ENCODE measurements at places on chromosomes 4 and X. TPM values are rescaled to one million over a fixed set of nuclear protein-coding genes. Genes with fewer than 3 reads are reported as not detected.

DNA sequence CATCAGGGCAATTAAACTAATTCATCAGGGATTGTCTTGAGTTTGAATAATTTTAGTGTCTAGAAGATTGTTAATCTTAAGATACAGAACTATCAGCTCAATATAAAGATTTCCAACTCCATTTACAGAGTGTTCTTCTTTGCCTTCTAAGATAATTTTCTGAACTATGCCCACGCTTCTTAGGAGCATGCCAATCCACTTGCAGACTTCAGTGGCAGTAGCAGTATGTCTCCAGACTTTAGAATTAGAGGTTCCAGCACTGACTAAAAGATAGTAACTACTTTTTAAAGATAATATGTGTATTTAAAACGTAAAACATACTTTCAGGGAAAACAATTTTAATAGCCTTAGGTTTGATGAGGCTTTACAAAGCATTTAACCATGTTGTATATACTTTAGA, 34.2 kb upstream of the GALNT7 start:
- no peak for DNase-seq

DNA sequence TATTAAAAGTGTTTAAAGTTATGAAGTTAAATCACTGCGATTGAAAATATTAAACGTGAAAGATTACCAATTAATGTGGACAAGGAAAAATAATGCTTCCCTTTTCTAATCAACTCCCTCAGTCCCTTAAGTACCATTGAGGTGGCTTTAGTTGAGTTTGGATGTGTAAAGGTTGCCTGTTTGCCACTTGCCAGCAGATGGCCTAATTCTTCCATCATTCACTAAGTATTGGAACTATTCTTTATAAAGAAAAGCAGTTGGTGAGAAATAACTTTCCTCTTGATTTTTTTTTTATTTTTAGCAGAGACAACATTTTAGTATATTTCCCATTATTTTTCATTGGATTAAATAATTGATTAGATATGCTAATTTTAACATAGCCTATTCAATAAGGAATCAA, 295.9 kb upstream of the TACR3 start:
- DNase-seq = no peak

- no peak for DNase-seq
Observed at GRCh38 chr4:12897954-12898353, 586.2 kb downstream of the RAB28 start.

- no peak for DNase-seq
Observed at GRCh38 chr4:140857111-140857510, 100.9 kb upstream of the TBC1D9 start.

- DNase-seq = peak; percentile 8
Observed at GRCh38 chr4:11428899-11429698, 405 bp upstream of the HS3ST1 start.

- DNase-seq = no peak
Observed at GRCh38 chr4:20698382-20698781, 1.9 kb upstream of the PACRGL start.

DNA sequence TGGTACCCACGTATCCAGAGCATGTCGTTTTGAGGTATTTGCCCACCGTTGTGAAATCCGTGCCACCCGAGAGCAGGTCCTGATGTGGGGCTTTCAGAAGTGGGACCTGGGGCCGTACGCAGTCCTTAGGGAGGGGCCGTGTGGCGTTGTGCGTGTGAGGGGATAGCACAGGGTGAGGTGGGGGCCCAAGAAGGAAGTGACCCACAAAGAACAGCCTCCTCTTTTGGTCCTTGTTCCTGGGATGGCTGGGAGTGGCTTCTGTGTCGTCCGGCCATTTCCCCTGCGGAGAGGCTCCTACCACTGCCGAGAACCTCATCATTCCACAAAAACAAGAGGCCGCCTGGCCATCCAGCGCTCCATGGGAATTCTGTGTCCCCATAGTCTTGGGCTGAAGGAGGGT, 17.0 kb upstream of the MSANTD1 start:
- no peak for DNase-seq

DNA sequence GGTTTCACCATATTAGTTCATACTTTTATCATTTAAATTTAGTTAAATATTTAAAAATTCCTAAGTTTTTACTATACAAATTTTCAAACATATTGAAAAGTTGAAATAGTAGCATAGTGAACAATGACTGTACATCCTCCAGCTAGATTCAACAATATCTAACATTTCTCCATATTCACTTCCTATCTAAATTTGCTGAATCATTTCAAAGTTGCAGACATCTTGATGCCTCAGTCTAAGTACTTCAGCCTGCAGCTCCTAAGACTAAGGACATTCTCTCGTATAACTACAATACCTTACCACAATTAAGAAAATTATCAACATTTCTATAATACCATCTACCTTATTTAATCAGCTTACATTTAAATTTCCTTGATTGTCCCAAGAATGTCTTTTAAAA, 132.7 kb downstream of the TMEM164 start:
- DNase-seq = peak; percentile 5

DNA sequence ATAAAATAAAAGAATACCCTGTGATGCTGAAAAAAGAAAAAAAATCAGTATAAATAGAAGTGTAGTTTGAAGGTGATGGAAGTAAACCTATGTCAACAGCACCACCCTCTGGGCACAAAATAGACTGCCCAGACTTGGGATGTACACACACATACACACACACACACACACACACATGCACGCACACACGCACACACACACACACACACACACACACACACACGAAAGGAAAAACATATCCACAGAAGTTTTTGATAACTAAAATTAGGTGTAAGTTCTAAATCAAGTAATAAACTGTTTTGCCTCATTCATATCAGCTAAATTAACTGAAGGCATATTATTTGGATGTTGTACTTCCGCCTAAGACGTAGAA, 40.5 kb downstream of the ANXA5 start:
- DNase-seq = peak; percentile 79

GRCh38 chrX:44795945-44796450, 47.8 kb upstream of the DUSP21 start:
- DNase-seq = no peak

DNA sequence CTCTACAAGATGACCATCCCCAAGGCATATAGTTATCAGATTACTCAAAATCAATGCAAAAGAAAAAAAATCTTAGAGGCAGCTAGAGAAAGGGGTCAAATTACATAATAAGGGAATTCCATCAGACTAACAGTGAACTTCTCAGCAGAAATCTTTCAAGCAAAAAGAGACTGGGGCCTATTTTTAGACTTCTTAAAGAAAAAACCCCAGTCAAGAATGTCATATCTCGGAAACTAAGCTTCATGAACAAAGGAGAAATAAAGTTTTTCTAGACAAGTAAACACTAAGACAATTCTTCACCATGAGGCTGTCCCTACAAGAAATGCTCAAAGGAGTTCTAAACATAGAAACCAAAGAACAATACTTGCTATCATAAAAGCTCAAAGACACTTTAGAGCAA, 51.7 kb downstream of the RAB28 start:
- peak; percentile 39 for DNase-seq

DNA sequence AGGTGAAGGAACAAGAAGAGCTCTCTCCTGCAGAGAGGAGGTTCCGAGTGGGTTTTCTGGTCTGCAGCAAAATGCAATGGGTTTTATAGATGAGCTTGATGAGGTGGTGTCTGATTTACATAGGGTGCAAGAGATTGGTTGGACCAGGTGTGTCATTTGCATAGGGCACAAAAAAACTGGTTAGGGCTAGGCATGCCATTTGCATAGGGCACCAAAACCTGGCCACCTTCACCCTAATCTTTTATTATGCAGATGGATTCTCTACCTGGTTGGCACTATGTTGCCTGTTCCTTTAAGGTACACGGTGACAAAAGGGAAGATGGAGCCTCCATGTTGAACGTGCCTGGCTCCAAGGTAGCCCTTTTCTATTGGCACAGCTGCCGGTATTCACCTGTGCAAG, 94.5 kb upstream of the PRKX start:
- DNase-seq = no peak

DNA sequence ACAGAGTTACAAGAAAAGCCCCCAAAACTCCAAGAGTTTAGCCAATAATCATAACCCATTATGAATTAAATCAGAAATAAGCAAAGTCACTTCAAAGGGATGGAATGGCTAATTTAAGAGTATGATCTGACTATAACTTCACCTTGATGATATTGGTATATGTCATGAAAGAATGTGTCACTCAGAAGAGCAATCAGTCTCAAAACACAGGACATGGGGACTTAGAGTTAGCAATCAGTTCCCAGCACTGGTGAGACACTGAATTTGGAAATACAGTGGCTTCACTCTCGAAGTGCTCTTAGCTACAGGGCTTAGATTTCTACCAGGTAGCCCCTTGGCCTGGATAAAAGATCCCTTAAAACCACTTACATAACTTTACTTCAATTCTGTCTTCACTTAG, 65.7 kb upstream of the EXOC1L start:
- DNase-seq = no peak

- DNase-seq = no peak
Observed at GRCh38 chrX:154419688-154420401, 8.5 kb downstream of the TAFAZZIN start.

DNA sequence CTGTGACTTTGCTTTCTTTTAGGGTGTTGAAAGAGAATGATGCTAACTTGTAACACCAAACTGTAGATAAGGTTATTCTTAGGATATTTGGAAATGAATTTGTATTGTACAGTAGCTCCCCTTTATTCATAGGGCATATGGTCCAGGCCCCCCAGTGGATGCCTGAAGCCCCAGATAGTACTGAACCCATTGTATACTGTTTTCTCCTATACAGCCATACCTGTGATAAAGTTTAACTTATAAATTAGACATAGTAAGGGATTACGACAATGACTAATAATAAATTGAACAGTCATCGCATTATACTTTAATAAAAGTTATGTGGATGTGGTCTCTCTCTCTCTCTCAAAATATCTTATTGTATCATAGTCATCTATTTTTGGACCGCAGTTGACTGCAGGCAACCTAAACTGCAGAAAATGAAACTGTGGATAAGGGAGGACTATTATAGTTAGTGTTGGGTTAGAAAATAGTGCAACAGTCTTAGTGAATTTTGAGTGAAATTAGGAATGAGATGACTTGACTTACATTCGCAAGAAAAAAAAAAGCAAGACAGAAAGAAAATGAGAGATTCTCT, 105.1 kb downstream of the CLDN22 start:
- no peak for DNase-seq

GRCh38 chrX:115504167-115504566, 56.8 kb upstream of the PLS3 start:
- no peak for DNase-seq

DNA sequence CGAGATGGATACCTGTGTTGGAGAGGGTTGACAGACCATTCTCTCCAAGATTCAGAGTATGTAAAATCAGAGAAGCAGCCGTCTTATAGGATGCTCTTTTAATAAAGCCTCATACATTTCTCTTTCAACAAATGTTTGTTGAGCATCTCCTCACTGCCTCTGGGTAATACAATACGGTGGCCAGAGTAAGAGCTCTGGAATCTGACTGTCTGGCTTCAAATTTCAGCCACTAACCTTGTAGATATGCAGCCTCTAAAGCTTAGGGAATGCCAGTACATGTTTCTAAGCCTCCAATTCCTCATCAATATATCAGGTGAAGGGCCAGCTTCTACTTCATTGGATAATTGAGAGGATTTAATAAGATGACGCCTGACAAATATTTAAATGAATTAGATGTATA, 61.3 kb downstream of the CLNK start:
- DNase-seq = peak; percentile 76

DNA sequence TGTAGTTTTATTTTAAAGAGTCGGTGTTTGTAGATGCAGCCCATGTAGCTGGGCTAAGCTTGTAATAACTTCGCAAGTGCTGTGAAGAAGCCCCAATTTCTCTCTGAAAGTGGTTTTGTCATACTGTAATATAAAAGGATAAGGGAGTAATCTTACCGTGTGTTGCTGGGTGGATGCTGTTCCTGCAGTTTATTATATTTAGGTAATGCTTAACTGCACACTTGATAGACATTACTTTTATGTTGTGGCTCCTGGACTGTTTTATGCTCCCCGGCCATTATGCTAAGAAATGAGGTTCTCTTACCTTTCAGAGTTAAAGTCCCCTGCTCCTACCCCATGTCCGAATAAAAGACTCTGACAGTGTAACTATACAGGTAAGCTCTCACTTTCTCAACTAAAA, 789.4 kb downstream of the RPA4 start:
- no peak for DNase-seq

Gene PCDH18
- total RNA-seq = 108 TPM

Gene CD38
- not detected for total RNA-seq

Gene UGT8
- total RNA-seq = not detected

Gene TMPRSS11A
- total RNA-seq = not detected

Gene GPR173
- total RNA-seq = 1.1 TPM

Gene FAM9C
- total RNA-seq = not detected

Gene ZMYM3
- total RNA-seq = 8.3 TPM

Gene BEX3
- total RNA-seq = 114 TPM

Gene DSPP
- not detected for total RNA-seq

Gene GPRASP2
- 24.7 TPM for total RNA-seq
